Hematopoietic multipotent progenitor cell (in vitro differentiated cells): ENCODE measurements at places on chromosomes 1 and 21.

DNA sequence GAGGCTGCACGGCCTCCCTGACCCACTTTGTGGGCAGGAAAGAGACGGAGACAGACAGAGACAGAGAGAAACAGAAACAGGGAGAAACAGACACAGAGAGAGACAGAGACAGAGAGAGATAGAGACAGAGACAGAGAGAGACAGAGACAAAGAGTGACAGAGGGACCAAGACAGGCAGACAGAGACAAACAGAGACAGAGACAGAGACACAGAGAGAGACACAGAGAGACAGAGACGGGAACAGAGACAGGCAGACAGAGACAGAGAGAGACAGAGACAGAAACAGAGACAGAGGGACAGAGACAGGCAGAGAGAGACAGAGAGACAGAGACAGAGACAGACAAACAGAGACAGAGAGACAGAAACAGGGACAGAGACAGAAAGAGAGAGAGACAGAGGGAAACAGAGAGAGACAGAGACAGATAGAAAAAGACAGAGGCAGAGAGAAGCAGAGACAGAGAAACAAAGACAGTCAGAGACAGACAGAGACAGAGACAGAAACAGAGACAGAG, 3.1 kb downstream of the COL6A1 start:
- no peak for DNase-seq

DNA sequence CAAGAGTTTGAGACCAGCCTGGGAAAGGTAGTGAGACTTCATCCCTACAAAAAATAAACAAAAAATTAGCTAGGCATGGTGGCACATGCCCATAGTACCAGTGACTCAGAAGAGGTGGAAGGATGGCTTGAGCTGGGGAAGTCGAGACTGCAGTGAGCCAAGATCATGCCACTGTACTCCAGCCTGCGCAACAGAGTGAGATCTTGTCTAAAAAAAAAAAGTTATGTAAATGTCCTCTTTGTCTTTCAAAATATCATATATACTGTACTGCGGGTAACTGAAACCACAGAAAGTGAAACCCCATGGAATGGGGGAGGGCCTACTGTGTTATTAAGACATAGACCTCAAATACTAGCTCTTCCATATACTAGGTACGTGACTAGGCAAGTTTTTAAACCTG, 20.8 kb downstream of the ACADM start:
- no peak for DNase-seq

GRCh38 chr1:36446271-36446670, 4.0 kb downstream of the OSCP1 start:
- DNase-seq = peak; percentile 51

GRCh38 chr1:207069858-207070506, 16.9 kb downstream of the PFKFB2 start:
- no peak for DNase-seq

GRCh38 chr1:63638875-63639274, 45.7 kb downstream of the PGM1 start:
- DNase-seq = no peak

GRCh38 chr1:58979086-58979485, 195.2 kb upstream of the JUN start:
- DNase-seq = no peak

DNA sequence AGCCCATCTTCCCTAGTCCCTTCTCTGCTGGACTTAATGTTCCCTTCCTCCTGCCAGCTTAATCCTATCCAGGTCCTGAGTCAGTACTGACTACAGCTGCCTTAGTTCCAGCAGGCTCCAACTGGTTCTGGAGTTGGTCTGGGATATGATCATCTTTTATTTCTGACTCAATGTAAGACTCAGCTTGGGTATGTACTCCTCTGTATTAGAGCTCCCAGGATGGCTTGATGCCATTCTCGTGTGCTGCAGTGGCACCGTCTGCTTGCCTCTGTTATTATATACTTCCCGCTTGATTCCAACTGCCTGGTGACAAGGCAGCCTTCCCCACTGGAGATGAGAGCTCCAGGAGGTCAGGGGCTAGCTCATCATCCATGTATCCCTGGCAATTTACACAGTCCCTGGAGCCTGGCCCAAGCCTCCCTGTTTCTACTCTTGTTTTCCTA, 164.4 kb upstream of the DPT start:
- DNase-seq = no peak

DNA sequence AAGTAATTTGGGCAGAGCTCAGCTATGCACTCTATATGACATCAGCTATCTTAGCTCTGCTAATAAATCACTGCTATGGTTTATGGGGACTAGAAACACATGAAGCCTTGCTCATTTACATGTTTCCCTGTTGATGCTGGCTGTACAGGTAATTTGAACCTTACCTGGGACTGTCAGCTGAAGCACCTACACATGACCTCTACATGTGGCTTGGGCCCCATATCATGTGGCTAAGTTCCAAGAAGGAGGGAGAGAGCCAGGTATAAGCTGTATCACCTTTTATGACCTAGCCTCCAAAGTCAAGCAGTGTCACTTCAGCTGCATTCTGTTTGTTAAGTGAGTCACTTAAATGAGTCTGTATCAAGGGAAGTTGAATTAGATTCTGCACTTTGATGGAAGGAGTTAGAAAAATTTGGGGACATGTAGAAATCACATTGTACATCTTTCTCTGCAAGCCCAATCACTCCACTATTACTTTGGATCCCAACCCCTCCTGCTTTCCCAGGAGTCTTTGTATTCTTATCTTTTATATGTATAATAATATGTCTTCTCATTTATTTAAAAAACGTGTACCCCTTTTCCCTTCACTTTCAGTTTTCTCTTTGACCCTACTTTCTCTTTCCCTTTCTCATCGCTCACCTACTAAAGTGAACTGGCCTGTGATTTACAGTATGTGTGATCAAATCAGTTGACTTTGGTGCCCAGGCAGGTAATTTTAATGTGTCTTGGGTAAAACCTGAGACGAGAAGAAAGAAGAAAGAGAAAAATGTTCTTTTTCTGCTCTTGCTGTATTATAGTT, 53.4 kb upstream of the PRKACB start:
- peak; percentile 38 for DNase-seq

GRCh38 chr21:15823486-15824150, 93.8 kb downstream of the USP25 start:
- no peak for DNase-seq

DNA sequence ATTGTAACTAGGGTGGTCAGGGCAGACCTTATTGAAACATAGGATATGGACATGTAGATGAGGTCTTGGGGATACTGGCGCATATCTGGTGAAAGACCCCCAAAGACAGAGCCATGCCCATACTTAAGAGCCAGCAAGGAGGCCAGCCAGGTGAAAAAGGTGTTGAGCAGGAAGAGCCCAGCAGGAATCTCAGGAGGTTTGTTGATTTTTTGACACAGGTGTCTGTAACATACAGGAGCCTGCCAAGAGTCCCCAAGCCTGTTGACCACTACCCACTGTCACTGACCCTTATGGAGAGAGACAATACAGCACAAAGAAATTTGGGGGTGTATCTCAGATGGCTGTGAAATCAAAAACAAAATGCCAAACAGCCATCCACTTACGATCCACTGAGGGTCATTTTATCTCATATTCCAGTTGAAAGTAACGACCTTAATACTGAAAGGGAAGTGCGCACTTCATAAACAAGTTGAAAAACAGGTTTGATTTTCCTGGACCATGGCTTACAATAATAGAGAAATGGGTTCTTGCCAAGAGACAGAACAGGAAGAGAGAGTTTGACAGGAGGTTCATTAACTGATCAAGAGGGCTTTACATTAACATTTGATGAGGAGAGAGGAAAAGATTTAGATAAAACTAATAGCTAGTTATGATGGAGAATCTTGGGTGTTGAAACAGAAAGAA, 163.6 kb downstream of the GLUL start:
- no peak for DNase-seq

GRCh38 chr1:157448636-157449035, 103.7 kb downstream of the FCRL5 start:
- no peak for DNase-seq

DNA sequence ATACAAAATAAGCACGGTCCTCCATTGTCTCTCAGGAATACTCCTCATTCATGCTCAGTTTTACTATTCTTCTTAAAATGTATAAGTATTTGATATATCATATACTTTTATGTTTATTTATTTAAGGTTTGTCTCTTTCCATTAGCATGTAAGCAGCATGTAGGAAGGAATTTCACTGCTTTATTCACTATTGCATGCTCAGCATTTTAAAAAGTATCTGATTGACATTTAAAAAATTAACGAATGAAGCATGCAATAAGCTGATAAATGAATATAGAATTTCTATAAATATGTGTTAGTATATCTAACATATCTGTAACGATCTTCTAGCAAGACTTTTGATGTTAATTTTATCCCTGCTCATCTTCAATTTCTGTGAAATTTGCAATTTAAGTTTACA, 402.7 kb upstream of the BRINP3 start:
- DNase-seq = no peak

GRCh38 chr1:204923201-204923600, 52.5 kb downstream of the NFASC start:
- no peak for DNase-seq

DNA sequence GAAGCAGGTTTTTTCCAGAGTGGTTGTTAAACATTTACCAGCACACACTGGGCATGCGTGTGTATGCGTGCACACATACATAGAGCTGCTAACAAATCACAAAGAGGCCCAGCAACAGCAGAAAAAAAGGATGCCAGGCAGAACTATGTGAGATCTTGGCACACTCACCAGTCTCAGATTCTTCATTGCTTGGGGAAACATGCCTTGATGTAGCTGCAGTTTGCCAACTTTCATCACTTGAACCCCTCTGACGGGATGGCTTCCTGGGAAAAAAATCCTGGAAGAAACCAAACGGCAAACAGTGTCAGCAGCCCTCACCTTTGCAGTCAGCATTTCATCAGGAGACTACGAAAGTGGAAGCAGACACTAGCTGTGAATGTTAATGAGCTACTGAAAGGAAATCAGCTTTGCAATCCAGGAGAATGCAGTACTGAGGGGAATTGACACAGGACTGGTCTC, 609.1 kb downstream of the KIF26B start:
- no peak for DNase-seq
